ENCODE measurements at places on chromosomes 1 and 21.

DNA sequence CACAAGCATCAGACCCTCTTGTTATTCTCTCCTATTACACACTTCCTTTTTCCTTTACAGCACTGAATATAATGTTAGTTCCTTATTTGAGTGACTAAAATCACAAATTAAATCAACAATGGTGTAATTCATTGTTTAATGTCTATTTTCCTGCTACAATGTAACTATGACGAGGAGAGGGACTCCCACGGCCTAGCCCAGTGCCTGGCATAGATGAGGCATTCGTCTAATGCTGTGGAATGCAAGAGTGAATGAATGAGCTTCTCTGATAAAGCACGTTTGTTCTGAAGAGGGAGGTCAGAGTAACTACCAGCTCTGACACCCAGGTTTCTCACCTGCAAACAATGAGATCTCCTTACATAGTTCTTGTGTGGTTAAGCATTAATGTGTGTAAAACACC lies 479.4 kb downstream of the OMA1 start:
- DNase-seq = no peak

DNA sequence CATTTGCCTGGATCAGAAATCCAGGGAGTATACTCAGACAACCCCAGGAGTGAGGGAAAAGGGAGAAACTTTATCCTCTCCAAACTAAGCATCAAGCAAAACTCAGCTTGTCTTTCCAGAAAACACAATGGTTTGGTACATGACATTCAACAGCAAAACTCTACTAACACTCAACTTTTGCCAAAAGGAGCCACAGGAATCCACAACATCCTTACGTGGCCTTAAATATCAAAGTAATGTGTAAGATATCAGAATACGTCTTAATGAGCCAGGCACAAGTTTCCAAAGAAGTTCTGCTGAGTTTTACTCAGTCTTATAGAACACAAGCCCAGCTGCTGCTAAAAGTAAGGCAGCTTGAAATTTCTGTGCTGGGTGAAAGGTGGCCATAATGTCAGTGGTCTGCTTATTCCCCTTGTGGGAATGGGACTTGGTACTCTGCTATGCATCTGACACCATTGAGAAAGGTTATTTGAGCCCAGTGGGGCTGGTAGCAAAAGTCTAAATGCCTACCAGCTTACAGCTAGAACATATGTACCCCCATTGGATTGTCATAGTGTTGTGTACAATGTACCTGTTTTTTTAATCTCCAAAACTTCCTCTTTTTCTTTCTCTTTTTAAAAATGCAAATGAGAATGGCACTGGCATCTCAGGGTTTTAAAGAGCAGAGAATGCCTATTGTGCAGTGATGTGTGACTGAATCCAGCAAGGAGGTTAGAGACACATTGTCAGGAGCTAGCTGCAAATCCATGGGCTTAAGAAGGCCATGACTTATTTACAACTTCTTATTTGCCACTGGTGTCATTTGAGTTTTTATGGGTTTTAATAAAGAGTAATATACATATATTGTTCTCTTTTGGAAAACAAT lies 62.0 kb upstream of the ST6GALNAC3 start:
- no peak for DNase-seq

- DNase-seq = no peak
These were observed 402.9 kb downstream of the PTPRU start for GRCh38 chr1:29639156-29639736.

DNA sequence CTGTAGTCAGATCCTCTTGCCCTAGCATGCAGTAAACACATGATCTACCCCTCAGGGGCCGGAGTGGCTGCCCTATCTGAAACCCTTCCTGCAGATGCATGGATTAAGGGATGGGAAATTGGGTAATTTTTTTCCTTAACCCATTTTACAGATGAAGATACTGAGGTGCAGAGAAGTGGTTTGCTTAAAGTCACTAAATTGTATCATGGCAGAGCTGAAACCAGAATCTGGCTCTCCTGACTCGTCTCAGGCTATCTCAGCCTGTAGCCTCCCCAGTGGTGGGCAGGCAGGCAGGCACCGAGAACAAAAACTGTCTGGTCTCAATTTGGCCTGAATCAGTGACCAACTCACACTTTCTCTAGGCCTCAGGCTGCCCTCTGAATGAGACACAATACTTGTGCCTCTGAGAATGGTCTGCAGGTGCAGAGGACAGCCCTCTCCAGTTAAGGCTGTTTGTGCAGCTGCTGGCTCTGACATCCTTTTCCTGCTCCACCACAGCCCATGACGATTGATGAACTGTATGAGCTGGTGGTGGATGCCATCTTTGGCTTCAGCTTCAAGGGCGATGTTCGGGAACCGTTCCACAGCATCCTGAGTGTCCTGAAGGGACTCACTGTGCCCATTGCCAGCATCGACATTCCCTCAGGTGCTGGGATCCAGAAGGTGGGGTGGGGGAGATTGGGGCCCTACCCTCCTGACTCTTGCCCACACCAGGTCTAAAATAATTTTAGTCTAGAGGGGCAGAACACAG lies 1.5 kb downstream of the NAXE start:
- DNase-seq = no peak

All from CD4-positive, alpha-beta T cell treated with Interleukin-15 for 4 hours (primary cell).